ENCODE measurements at places on chromosomes 7 and 10. TPM values are rescaled to one million over a fixed set of nuclear protein-coding genes. Genes with fewer than 3 reads are reported as not detected.
A peak's percentile ranks its signal among the peaks of the same experiment; 100 is the strongest.

DNA sequence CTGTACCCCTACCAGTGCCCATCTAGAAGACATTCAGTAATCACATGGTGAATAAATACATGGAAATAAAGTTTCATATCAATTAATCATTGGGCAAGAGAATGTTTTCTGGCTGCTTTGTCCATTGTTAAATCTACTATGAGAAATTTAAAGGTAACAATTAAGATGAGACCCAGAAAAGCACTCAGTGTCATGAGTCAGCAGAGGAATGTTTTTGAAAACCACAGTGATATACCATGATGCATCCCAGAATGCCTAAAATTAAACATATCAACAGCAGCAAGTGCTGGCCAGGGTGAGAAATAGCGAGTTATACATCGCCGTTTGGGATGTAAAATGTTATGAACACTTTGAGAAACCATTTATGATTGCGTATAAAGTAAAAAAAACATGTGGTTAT is 825.3 kb upstream of the C7orf33 start:
- DNase-seq = no peak
- no peak overlapping the region for H3K27ac ChIP-seq
- no peaks in the 10 kb centered on the region for H3K27me3 ChIP-seq
- H3K4me3 ChIP-seq = no peak overlapping the region
- no peaks in the 10 kb centered on the region for H3K36me3 ChIP-seq

NOC3L gene
- 17.7 TPM for total RNA-seq

CHN2 gene
- 6.5 TPM for total RNA-seq

ANKRD26 gene
- 11.9 TPM for total RNA-seq

- H3K36me3 ChIP-seq = no peaks in the 10 kb centered on the region
- no peaks in the 10 kb centered on the region for H3K4me1 ChIP-seq
- H3K27me3 ChIP-seq = peaks cover 3% of the 10 kb centered on the region
- no peak overlapping the region for H3K4me3 ChIP-seq
- no peak for DNase-seq
- H3K27ac ChIP-seq = no peak overlapping the region
Observed at GRCh38 chr10:787933-788651, 98.6 kb upstream of the DIP2C start.

METTL27 gene
- total RNA-seq = 0.69 TPM

- H3K36me3 ChIP-seq = peaks cover 17% of the 10 kb centered on the region
- no peaks in the 10 kb centered on the region for H3K27me3 ChIP-seq
- no peak overlapping the region for H3K4me3 ChIP-seq
- peaks cover 2% of the 10 kb centered on the region for H3K4me1 ChIP-seq
- H3K27ac ChIP-seq = no peak overlapping the region
- no peak for DNase-seq
Observed at GRCh38 chr7:55975988-55976633, 11.7 kb downstream of the NIPSNAP2 start.

GRCh38 chr10:59508296-59508695 is 145.9 kb upstream of the FAM13C start:
- no peak for DNase-seq
- no peak overlapping the region for H3K4me3 ChIP-seq
- no peaks in the 10 kb centered on the region for H3K36me3 ChIP-seq
- no peak overlapping the region for H3K27ac ChIP-seq
- no peaks in the 10 kb centered on the region for H3K27me3 ChIP-seq

AGMO gene
- total RNA-seq = not detected

ZPBP gene
- total RNA-seq = not detected

DNA sequence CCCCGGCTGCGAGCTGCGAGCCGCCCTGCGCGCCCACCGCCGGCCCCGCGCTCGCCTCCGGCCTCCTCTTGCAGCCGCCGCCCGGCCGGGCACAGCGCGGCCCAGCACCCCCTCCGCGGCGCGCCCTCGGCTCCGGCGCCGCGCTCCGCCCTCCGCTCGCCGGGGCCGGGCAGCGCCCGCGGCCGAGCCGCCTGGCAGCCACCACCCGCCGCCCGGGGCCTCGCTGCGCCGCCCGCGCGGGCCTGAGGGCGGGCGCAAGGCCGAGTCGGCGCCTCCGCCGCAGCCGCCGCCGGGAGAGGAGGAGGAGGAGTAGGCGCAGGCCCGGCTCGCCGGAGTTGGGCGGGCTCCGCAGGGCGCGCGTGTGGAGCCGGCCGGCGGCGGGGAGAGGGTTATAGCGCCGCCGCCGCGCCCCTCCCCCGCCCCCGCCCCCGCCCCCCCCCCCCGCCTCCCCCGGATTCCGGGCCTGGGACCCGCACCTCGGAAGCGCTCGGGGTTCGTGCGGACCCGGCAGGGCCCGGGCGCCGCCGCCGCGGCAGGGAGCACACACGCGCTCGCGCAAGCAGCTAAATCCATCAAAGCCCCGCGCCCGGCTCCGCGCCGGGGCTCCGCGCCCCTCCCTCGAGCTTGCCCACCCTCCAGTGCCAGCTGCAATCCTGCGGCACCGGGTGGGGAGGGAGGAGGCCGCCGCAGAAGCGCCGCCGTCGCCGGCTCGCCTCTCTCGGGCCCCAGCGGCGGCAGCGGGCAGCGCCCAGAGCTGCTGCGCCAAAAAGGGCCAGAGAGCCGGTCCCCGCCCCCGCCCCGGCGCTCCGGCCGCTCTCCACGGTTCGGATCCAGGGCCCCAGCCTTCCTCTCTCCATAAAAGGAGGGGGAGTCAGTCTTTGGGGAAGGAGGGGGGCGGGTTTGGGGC is at the start of gene PDGFA:
PDGFA (minus strand) TSS at position 363 of the 907 bp plus-strand sequence. CDS start 845 bp downstream, outside the sequence.
- H3K4me1 ChIP-seq = peaks cover 6% of the 10 kb centered on the region
- no peak within 1 kb of the TSS for H3K27ac ChIP-seq
- peak; percentile 59 for DNase-seq
- H3K4me3 ChIP-seq = peak within 1 kb of the TSS; percentile 77

ZNF503 gene
- total RNA-seq = 0.23 TPM

- H3K27me3 ChIP-seq = no peaks in the 10 kb centered on the region
- no peak overlapping the region for H3K27ac ChIP-seq
- no peak overlapping the region for H3K4me3 ChIP-seq
- no peak for DNase-seq
- H3K36me3 ChIP-seq = no peaks in the 10 kb centered on the region
- H3K4me1 ChIP-seq = no peaks in the 10 kb centered on the region
Observed at GRCh38 chr7:9939176-9939575, 1034.5 kb upstream of the PHF14 start.

- H3K27me3 ChIP-seq = no peaks in the 10 kb centered on the region
- no peak overlapping the region for H3K27ac ChIP-seq
- peaks cover 1% of the 10 kb centered on the region for H3K4me1 ChIP-seq
- DNase-seq = no peak
- H3K4me3 ChIP-seq = no peak overlapping the region
Observed at GRCh38 chr7:93133005-93133404, 15.2 kb downstream of the SAMD9L start.

DNA sequence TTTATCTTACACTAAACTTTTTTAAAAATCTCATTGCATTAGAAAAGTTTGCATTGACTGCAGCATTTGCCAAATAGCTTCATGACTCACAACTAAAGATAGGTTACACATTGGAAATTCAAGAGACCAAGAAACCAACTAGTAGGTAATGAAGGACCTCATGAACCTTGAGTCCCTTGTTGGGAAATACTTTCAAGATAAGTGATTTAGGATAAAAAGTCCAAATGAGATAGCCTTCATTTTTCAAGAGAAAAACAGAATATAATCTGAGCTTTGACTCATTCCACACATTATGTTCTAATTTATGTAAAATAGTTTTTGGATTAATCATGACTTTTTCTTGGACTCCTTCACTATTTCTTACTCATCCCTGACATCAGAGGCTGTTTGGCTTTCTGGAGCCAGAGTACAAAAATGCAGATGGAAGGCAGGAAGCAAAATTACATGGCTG is 13.1 kb upstream of the LIPF start:
- no peak for DNase-seq

HOXA11 gene
- not detected for total RNA-seq

ENKUR gene
- total RNA-seq = not detected

HOXA1 gene
- total RNA-seq = 0.72 TPM

DNA sequence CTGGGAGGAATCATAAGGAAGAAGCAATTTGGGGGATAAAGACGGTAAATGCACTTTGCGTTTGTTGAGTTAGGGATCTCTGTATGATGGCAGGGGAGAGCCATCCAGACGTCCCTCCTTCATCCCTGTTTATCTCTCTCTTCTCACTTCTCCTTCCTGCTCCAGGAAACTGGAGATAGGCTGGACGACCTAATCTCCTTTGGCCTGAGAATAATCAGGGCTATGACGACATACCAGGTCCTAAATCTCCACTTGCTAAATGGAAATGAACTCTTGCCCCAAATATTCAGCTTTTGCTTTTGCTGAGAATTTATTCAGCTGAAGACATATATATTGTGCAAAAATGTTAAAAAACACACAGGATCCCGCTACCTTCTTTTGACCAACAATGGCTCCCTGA is 182.9 kb upstream of the INHBA start:
- peaks cover 25% of the 10 kb centered on the region for H3K4me1 ChIP-seq
- no peak for DNase-seq
- no peaks in the 10 kb centered on the region for H3K27me3 ChIP-seq

NUTM2E gene
- total RNA-seq = not detected

GRCh38 chr7:55119571-55119970 is 100.8 kb downstream of the EGFR start:
- H3K4me3 ChIP-seq = no peak overlapping the region
- H3K27me3 ChIP-seq = peaks cover 2% of the 10 kb centered on the region
- H3K27ac ChIP-seq = no peak overlapping the region
- H3K4me1 ChIP-seq = no peaks in the 10 kb centered on the region

DNA sequence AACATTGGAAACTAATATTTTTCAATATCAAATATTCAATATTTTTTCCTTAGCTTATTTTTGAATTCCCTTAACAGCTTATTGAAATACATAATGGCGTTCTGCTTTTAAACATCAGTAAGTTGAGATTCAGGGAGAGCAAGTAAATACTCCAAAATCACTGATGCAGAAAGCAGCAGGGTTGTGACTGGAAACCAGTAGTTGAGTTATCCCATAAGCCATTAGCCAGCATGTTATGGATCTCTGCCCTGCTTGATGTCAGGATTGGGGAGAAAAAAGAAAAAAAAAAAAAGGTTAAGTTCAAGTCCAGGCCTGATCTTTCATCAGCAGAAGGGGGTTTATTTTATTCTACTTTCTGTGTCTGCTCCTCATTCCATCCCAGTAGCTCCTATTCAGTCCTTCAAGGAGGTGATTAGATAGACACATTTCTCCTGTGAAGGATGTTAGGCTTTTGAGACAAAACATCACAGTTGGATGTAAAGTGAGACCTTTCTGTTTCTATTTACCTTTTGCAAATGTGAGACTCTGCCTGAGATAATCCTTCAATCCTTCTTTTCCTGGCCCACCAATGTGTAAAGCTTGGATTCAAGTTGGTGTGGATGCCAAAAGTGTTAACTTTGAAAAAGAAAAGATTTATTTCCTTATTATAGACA is 110.9 kb upstream of the HDAC9 start:
- no peak overlapping the region for H3K27ac ChIP-seq
- DNase-seq = no peak
- H3K4me3 ChIP-seq = no peak overlapping the region
- peaks cover 3% of the 10 kb centered on the region for H3K27me3 ChIP-seq

DNA sequence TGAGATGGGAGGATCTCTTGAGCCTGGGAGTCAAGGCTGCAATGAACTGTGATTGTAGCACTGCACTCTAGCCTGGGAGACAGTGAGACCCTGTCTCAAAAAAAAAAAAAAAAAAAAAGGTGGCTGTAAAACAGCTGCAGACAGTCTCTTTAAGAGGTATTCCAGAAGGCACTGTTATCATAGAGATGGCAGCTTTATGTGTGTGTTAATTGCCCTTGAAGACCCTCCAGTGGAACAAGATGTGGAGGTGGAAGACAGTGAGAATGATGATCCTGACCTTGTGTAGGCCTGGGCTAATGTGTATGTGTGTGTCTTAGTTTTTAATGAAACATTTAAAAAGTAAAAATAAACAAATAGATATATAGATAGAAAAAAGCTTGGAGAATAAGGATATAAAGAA is 66.0 kb downstream of the ZNF487 start:
- H3K27me3 ChIP-seq = no peaks in the 10 kb centered on the region
- no peak overlapping the region for H3K4me3 ChIP-seq
- H3K27ac ChIP-seq = no peak overlapping the region
- H3K36me3 ChIP-seq = no peaks in the 10 kb centered on the region
- DNase-seq = no peak

GRCh38 chr7:105655500-105656380 is 74.4 kb upstream of the EFCAB10 start:
- H3K27ac ChIP-seq = no peak overlapping the region
- no peaks in the 10 kb centered on the region for H3K4me1 ChIP-seq
- DNase-seq = no peak
- H3K27me3 ChIP-seq = no peaks in the 10 kb centered on the region
- no peaks in the 10 kb centered on the region for H3K36me3 ChIP-seq
- H3K4me3 ChIP-seq = no peak overlapping the region

- no peak overlapping the region for H3K4me3 ChIP-seq
- peaks cover 11% of the 10 kb centered on the region for H3K27me3 ChIP-seq
- H3K4me1 ChIP-seq = no peaks in the 10 kb centered on the region
- no peak overlapping the region for H3K27ac ChIP-seq
Observed at GRCh38 chr7:41927380-41927779, 224.5 kb upstream of the INHBA start.

DNA sequence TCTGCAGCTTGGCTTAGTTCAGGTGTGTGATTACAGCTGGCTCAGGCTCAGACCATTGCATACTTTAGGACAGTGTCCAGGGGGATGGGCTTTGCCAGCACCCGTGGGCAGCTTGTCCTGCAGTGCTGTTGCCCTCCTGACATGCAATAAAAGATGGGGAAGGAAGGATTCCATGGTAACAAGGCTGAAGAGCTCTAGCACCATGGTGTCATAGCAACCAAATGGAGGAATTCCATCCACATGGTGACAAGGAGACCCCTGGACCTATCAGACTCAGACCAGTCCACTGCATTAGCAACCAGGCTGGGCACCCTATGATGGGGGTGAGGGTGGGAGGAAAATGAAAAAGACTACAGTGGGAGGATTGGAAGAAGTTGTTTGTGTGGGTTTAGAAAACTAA is 49.9 kb downstream of the SORCS3 start:
- no peak overlapping the region for H3K4me3 ChIP-seq
- H3K36me3 ChIP-seq = no peaks in the 10 kb centered on the region
- H3K27me3 ChIP-seq = peaks cover 13% of the 10 kb centered on the region
- H3K4me1 ChIP-seq = no peaks in the 10 kb centered on the region
- no peak for DNase-seq
- no peak overlapping the region for H3K27ac ChIP-seq

DNA sequence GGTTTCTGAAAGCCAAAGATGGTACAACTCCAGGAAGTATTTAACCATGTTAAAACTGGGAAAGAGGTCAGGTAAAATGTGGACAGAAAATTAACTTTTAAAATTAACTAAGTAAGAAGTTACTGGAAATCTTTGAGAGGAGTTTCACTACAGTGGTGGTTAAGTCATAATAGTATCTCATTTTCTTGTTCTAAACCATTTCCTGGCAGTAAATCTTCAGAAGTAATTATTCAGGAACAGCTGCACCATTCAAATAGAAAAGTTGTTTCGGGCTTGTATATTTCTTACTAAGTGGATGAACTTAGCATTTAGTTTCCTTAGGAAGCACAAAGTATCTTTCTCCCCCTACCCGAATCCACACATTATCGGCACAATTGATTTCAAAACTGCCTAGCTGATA is 27.1 kb downstream of the COPG2 start:
- H3K4me3 ChIP-seq = no peak overlapping the region
- H3K27me3 ChIP-seq = no peaks in the 10 kb centered on the region
- no peak overlapping the region for H3K27ac ChIP-seq
- peaks cover 11% of the 10 kb centered on the region for H3K4me1 ChIP-seq
- H3K36me3 ChIP-seq = peaks cover 28% of the 10 kb centered on the region
- no peak for DNase-seq
